Posterior vena cava (tissue), 2 donors: ENCODE measurements at places on chromosomes 3 and 15. TPM values are rescaled to one million over a fixed set of nuclear protein-coding genes. Genes with fewer than 3 reads are reported as not detected.

Gene ANKRD34C
- total RNA-seq: 0.14 TPM

Gene FBN1
- 541 TPM for total RNA-seq

Gene TMEM158
- total RNA-seq: 16.6 TPM

Gene ZDHHC19
- total RNA-seq: 2.1 TPM

Gene CELSR3
- total RNA-seq: 0.65 TPM

Gene ARL8B
- 63.0 TPM for total RNA-seq

DNA sequence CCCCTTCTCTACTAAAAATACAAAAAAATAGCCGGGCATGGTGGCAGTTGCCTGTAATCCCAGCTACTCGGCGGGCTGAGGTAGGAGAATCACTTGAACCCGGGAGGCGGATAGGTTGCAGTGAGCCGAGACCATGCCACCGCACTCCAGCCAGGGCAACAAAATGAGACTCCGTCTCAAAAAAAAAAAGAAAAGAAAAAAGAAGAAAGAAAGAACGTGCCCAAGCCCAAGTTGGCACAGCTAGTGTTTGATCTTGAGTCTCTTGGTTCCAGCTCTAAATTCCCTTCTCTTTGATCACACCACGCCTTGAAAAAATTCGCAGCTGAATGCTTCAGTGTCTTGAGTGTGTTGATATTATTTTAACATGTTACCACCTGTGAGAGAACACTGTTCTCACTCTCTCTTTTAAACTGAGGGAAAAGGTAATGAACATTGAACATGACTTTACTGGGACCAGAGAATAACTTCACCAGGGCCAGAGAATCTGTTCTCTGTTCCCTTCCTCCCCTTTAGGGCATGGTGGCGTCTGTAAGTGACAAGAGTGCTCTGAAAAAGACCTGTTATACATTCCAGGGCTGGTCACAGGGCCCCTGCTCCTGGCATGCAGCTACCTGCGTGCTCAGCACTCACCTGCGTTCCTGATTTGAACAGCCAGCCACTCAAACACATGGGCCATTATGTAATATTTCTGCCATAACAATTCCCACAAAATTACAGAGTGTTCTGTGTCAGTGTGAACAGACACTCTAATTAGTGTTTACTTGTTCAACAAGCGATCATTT is 19.0 kb downstream of the SLCO3A1 start:
- no peak for DNase-seq

GRCh38 chr3:62209101-62209500 is 164.2 kb downstream of the FEZF2 start:
- DNase-seq: no peak

DNA sequence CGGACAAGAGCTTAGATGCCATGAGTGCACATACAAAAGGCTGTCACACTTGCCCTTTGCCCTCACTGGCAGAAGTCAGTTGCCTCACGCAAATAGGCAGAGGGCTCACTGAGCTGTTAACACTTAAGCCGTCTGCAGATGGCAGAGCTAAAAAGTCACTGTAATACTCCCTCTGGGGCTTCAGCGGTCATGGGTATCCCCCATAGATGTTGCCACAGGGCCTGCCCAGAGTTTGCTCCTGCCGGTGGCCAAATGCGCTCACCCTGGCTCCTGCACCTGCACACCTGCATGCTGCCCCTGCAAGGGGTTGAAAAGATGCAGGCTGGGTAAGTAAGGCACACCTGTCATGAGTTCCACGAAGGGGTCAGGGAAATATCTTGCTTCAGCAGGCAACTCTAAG is 741.5 kb downstream of the EDEM1 start:
- DNase-seq: no peak

- no peak for DNase-seq
Measured at GRCh38 chr3:37255990-37256308, 81.6 kb upstream of the LRRFIP2 start.

- DNase-seq: no peak
Measured at GRCh38 chr3:123508178-123508577, 59.3 kb upstream of the ADCY5 start.

DNA sequence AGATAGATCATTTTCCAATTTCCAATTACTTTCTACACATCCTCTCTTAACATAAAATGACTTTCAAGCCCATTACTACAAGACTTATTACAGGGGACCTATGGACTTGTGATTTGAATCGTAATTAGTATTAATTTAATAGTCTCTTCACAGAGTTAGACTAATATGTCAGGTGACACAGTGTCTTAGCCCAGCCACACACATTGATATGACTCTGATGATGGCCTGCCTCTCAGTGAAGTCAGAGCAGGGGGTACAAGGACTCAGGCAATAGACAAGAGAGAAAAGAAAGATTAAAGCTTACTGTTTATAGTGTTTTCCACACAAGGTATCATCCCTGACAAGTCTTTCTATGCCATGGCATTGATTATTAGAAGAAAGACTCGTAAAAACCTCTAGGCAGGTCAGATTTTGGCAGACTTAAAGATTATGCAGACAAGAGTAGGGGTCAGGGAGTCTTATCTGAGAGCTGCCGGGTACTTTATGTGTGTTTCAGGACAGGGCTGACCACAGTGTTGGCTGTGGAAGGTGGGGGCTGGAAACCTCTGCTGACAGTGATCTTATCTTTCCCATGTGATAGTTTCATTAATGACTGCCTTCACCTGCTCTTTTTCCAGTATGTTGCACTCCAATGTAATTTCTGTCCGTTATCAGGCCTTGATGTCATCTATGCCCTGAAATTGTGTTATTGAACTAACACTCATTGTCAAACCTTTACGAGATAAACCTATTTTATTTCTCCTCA is 50.1 kb downstream of the B3GALNT1 start:
- no peak for DNase-seq

- DNase-seq: no peak
Measured at GRCh38 chr3:4963669-4964570, 15.3 kb upstream of the BHLHE40 start.

- DNase-seq: no peak
Measured at GRCh38 chr3:181738551-181738950, 26.8 kb downstream of the SOX2 start.

DNA sequence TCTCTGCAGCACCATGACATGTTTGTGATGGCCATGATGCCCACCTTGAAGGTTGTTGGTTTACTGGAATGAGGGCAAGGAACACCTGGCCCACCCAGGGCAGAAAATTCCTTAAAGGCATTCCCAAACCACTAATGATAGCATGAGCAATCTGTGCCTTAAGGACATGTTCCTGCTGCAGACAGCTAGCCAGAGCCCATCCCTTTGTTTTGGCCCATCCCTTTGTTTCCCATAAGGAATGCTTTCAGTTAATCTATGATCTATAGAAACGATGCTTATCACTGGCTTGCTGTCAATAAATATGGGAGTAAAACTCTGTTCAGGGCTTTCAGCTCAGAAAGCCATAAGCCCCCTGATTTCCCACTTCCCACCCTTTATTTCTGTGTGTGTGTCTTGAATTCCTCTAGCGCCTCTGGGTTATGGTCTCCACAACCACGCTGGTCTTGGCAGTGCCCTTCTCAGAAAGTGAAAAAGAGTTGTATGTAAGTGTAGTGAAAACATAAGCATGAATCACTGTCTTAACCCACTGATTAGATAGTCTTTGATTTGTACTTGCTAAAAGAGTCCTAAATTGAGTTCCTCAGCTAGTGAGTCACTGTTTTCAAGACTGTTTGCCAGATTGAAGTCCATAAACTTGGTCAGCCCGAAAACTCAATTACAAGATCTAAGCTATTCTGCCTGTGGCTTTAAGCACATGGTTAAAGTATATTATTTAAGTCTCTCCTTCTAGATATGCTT is 19.0 kb upstream of the CCR2 start:
- no peak for DNase-seq

- peak; percentile 90 for DNase-seq
Measured at GRCh38 chr15:69576035-69576526, 123.5 kb downstream of the RPLP1 start.

DNA sequence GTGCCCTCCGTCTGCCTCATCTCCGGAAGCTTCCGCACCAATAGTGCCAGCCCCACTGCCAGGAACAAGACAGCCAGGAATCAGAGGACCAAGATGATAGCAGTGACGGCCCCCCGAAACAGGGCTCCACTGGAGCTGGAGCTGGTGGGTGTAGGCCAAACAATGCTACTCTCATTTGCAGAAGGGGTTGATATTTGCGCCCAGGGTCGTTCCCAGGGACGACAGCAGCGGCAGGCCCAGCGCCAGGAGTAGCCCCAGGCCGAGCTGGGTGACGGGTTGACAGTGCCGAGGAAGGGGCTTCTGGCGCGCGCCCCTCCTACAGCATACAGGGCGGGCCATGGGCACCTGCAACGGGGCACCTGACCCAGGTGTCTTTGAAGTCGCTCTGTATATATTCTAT is 301.4 kb downstream of the CNTN6 start:
- DNase-seq: peak; percentile 75

DNA sequence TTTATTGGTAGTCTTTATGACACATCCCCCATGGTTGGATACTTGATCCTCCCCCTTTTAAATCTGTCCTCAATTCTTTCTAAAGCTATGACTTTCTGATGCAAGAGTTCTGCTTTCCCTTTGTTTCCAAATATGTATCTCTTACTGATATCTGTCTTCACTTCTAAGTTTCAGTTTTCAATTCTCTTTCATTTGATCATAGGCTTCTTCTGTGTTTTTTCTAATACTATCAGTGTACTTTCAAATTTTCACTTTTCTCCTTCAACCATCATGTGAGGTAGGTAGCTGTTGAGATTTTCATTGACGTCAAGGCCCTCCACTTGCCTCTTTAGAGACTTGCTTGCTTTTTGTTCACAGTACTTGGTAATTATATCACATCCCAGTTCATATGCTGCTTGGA is 436.5 kb downstream of the CNTN4 start:
- DNase-seq: no peak
